ENCODE measurements at places on chromosomes 4 and X. TPM values are rescaled to one million over a fixed set of nuclear protein-coding genes. Genes with fewer than 3 reads are reported as not detected.

NSUN7 gene
- 15.0 TPM for polyA plus RNA-seq

F8A3 gene
- polyA plus RNA-seq: 7.6 TPM

MAGEC2 gene
- polyA plus RNA-seq: not detected

GAGE13 gene
- not detected for polyA plus RNA-seq

F8A1 gene
- polyA plus RNA-seq: 23.4 TPM

GRCh38 chr4:1748465-1748995 is 27.2 kb downstream of the TACC3 start:
- peak; percentile 75 for DNase-seq

GRCh38 chrX:115911967-115912366 is 258.6 kb upstream of the AGTR2 start:
- DNase-seq: no peak

DNA sequence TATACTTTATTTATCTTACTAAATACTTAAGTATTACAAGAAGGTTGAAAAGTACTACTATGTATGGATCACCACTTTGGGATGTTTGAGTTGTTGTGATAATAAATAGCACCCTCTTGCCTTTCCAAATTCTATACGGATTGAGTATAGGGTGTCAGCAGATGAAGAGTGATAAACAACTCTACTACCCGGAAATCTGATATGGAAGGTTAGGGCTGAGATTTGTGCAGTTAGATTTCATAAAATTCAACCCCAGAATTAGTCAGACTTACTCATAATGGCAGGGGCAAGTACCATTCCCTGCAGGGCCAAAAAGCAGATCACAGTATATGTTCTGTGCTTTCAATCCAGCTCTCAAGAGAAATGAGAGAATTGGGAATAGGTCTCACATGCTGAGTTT is 1008.9 kb upstream of the PCDH7 start:
- no peak for DNase-seq

- DNase-seq: no peak
Measured at GRCh38 chrX:115023811-115024210, 6.4 kb upstream of the IL13RA2 start.

DNA sequence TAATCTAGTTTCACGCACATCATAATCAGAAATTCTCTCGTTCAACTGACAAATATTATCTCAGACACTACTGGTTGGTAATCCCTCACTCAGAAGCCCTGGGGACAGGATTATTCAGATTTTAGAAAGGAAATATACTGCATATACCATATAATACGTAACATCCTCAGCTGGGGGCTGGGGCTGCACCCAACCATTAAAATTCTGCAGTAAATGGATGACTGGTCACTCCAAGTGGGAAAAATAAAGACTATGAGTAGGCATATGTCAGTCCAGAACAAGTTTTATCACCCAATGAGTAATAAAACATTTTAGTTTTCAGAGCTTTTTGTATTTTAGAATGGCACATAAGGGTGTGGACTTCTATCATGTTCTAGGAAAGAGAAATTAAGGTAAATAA is 121.7 kb upstream of the MAP3K15 start:
- no peak for DNase-seq

- DNase-seq: no peak
Measured at GRCh38 chr4:61379406-61379805, 179.3 kb downstream of the ADGRL3 start.

Data from renal pelvis (tissue), 12 donors.